IMR-90 (cell line): ENCODE measurements at places on chromosomes 7 and 10. TPM values are rescaled to one million over a fixed set of nuclear protein-coding genes. Genes with fewer than 3 reads are reported as not detected.

GRCh38 chr10:78577712-78578111 lies 491.1 kb upstream of the ZMIZ1 start:
- H3K4me1 ChIP-seq: no peaks in the 10 kb centered on the region
- H3K27me3 ChIP-seq: peaks cover 5% of the 10 kb centered on the region; the same call in 1 of the 2 replicates
- no peak for DNase-seq
- no peak overlapping the region for H3K4me3 ChIP-seq
- H3K27ac ChIP-seq: no peak overlapping the region
- H3K36me3 ChIP-seq: no peaks in the 10 kb centered on the region

DNA sequence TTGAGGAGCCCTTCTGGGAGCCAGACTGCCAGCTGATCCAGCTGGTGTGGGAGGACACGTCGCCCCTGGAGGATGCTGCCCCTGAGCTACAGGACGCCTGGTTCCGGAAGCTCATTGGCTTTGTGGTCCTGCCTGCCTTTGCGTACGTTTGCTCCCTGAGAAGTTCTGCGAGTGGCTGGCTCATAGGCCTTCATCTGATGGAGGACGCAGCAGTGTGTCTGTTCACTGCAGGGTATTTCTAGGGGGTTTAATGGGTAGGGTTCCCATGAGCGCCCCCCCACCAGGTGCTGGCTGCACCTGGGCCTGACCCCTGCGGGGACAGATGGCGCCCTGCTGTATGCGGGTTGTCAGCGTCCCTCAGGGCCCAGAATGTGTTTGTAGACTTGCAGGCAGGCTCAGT lies 5.0 kb downstream of the PAOX start:
- H3K27me3 ChIP-seq: no peaks in the 10 kb centered on the region
- H3K27ac ChIP-seq: no peak overlapping the region
- peaks cover 3% of the 10 kb centered on the region; the same call in 1 of the 2 replicates for H3K4me1 ChIP-seq

GRCh38 chr10:17190602-17191001 lies 10.9 kb downstream of the TRDMT1 start:
- H3K27me3 ChIP-seq: no peaks in the 10 kb centered on the region
- no peak for DNase-seq
- no peaks in the 10 kb centered on the region for H3K4me1 ChIP-seq
- H3K4me3 ChIP-seq: no peak overlapping the region
- H3K36me3 ChIP-seq: no peaks in the 10 kb centered on the region
- no peak overlapping the region for H3K27ac ChIP-seq

GRCh38 chr10:99695761-99696160 lies 36.2 kb downstream of the COX15 start:
- H3K27ac ChIP-seq: peak overlapping the region; percentile 56
- peaks cover 40% of the 10 kb centered on the region for H3K36me3 ChIP-seq
- no peak overlapping the region for H3K4me3 ChIP-seq
- H3K27me3 ChIP-seq: no peaks in the 10 kb centered on the region
- H3K4me1 ChIP-seq: peaks cover 15% of the 10 kb centered on the region
- peak; percentile 72 for DNase-seq

DNA sequence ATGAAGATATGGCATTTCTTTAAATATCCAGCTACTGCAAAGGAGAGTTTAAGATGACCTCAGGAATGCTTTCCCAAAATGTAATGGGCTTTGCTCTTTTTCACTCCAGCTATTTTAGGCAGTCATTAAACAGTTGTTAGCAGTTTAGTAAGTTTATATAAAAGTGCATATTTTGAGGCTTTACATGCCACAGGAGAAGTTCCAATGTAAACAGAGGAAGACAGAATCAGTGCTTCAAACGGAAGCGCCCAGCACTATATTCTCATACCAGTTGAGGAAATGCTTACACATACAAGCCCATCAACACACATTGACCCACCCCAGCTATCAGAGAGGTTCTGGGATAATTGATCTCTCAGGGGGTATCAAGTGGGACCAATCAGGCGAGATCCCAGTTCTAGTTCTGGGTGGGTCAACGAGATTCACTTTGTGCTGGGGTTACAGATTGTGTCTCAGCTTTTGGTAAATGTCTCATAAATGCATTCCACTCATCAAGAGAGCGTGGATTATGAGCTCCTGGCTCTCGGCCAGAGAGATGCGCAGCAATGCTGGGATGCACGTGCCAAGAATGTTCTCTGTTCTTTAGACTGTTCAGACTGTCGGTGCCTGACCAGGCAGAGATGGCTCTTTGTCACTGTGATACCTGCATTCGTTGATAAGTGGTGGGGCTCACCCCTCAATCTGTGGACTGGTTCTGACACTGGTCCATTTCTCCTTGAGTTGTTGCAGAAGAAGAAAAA lies 55.0 kb downstream of the CACNB2 start:
- no peaks in the 10 kb centered on the region for H3K36me3 ChIP-seq
- peaks cover 9% of the 10 kb centered on the region for H3K4me1 ChIP-seq
- H3K4me3 ChIP-seq: no peak overlapping the region
- peak overlapping the region; percentile 22; the same call in 1 of the 2 replicates for H3K27ac ChIP-seq
- H3K27me3 ChIP-seq: no peaks in the 10 kb centered on the region; the same call in 1 of the 2 replicates

GRCh38 chr10:19468413-19468812 lies 347.8 kb upstream of the PLXDC2 start:
- H3K27ac ChIP-seq: no peak overlapping the region
- DNase-seq: no peak
- no peaks in the 10 kb centered on the region for H3K36me3 ChIP-seq
- no peak overlapping the region for H3K4me3 ChIP-seq

DNA sequence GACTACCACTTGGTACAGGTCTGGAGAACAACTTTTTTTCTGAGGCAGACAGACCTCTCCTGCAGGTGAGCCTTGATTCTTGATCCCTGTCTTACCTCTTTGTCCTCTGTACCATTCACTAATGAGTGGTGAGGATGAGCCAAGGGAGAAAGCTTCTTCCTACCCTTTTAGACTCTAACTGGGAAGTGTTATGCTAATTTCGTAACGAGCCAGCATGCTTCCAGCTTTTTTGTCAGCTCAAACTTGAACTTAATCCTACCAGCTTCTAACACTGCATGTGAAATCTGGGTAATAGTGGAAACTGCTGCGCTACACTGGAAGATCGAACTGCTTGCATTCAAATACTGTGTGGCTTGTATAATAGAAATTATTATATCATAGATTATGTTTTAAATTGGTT lies 87.0 kb downstream of the NEUROD6 start:
- no peak overlapping the region for H3K4me3 ChIP-seq
- no peak for DNase-seq
- no peaks in the 10 kb centered on the region for H3K4me1 ChIP-seq
- no peaks in the 10 kb centered on the region for H3K36me3 ChIP-seq
- no peaks in the 10 kb centered on the region for H3K27me3 ChIP-seq
- H3K27ac ChIP-seq: no peak overlapping the region

DNA sequence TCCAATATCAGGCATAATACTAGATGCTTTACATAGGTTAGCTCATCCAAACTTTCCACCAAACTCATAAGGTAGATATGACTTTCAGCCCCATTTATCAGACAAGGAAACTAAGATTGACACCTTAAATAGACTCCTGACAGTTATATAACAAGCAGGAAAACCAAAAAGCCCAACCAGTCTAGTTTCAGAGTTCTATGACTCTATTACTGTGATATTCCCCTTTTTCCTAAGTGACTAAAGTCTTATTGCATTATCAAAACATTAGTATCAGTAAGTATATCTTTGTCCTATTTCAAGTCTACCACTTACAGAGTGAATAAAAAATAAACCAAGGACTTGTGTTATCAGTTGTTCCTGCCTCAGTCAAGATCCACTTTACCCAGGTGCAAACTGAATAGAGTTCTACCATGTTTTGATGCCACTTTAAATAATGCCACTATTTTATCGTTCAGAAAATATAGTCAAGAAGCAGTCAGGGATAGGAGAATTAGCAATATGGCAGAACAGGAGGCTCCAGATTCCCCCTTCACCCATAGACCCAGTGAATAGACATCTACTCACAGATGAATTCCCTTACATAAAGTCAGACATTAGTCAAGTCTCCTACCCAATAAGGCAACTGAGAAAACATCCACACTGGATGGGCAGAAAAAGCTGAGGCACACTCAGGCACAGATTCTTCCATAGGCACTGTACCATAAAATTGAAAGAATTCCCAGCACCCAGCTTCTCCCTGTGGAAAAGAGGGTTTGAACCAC lies 74.1 kb downstream of the CRPPA start:
- no peak overlapping the region for H3K27ac ChIP-seq
- no peaks in the 10 kb centered on the region for H3K36me3 ChIP-seq
- H3K4me1 ChIP-seq: peaks cover 4% of the 10 kb centered on the region; the same call in 1 of the 2 replicates
- H3K27me3 ChIP-seq: no peaks in the 10 kb centered on the region
- peak; percentile 13 for DNase-seq

- H3K4me3 ChIP-seq: no peak overlapping the region
- no peak overlapping the region for H3K27ac ChIP-seq
- DNase-seq: no peak
- no peaks in the 10 kb centered on the region for H3K36me3 ChIP-seq
These were observed 294.3 kb upstream of the PFKP start for GRCh38 chr10:2772816-2773631.

GRCh38 chr7:102248456-102249395 lies 37.9 kb upstream of the SH2B2 start:
- peaks cover 14% of the 10 kb centered on the region for H3K36me3 ChIP-seq
- H3K27ac ChIP-seq: no peak overlapping the region
- H3K4me3 ChIP-seq: no peak overlapping the region

NRG3 gene
- not detected in 2 replicates for total RNA-seq
